ENCODE measurements at places on chromosomes 2 and 18.

- no peak for DNase-seq
Observed at GRCh38 chr2:237354892-237355291, 59.1 kb downstream of the COL6A3 start.

DNA sequence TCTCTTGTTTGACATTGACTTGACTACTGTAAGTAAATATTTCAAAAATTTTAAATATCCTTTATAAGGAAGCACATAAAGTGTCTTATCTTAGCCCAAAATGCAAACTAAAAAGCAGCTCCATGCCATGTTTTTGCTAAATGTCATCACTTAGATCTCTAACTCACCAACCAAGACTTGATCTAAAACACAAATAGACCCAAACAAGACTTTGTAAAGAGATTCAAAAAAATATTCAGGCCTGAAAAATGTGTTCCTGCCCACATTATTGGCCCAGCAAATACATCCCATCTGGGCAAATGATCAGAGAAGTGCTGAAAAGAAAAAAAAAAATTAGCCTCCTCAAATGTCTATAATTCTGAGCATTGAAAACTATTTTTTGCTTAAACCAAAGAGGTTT lies 187.6 kb downstream of the MREG start:
- DNase-seq, result no peak

GRCh38 chr2:158021226-158021625 lies 80.5 kb upstream of the UPP2 start:
- DNase-seq, result no peak

DNA sequence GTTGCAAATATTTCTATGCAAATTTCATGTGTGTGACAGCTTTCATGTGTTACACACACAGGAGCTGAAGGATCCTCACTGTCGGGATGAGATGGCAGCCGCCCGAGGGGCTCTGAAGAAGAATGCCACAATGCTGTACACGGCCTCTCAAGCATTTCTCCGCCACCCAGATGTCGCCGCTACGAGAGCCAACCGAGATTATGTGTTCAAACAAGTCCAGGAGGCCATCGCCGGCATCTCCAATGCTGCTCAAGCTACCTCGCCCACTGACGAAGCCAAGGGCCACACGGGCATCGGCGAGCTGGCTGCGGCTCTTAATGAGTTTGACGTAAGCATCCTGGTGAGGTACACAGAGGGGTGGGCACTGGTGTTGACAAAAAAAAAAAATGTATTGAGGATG lies 361.2 kb downstream of the CTNNA2 start:
- no peak for DNase-seq

- DNase-seq, result no peak
Observed at GRCh38 chr18:43789234-43790000, 512.1 kb upstream of the SYT4 start.

DNA sequence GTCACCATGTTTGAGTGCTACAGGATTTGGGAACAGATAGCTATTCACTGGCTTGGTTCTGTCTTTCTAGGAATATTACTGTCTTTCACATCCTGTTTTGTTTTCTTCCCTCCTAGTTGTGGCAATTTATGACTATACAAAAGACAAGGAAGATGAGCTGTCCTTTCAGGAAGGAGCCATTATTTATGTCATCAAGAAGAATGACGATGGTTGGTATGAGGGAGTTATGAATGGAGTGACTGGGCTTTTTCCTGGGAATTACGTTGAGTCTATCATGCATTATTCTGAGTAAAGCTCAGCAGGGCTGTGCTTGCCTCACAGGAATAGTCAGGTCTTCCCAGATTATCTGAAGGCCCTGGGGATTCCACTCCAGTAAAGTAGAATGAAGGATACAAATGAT lies 98.9 kb downstream of the ABI2 start:
- DNase-seq, result no peak

- no peak for DNase-seq
Observed at GRCh38 chr2:134425724-134426496, 172.0 kb downstream of the MGAT5 start.

DNA sequence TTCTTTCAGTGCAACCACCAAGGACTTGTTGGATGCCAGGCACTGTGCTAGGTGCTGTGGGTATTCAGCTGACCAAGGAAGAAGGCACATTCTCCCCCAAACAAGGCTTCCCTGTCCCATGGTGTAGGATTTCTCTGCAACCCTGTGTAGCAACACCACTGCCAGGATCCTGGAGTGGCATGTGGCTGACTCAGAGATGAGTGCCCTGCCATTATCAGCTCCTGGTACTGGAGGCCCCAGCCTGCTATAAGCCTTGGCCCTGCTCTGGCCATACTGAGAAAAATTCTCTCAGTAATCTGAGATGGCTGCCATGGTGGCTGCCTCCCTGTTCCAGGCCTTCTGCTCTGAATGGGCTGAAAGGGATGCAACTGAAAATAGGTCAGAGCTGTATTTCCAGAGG lies 4.3 kb downstream of the SMYD5 start:
- DNase-seq, result no peak

DNA sequence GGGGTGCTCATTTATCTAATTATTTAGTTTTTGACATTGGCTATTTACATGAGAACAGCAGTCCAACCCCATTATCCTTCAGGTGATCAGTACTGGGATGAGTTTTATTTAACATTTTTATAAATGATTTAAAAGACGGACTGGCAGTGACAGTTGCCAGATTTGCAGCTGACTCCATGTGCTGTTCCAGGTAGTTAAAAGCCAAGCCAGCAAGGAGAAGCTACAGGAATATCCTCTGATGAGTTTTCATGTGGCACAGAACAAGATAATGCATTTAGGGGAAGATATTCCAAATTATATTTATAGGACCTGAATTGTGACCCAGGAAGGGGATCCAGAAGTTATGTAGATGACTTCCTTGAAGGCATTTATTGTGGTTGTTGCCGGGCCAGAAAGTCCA lies 210.0 kb downstream of the MCFD2 start:
- no peak for DNase-seq

GRCh38 chr2:96164459-96165184 lies 19.4 kb upstream of the DUSP2 start:
- DNase-seq, result no peak

DNA sequence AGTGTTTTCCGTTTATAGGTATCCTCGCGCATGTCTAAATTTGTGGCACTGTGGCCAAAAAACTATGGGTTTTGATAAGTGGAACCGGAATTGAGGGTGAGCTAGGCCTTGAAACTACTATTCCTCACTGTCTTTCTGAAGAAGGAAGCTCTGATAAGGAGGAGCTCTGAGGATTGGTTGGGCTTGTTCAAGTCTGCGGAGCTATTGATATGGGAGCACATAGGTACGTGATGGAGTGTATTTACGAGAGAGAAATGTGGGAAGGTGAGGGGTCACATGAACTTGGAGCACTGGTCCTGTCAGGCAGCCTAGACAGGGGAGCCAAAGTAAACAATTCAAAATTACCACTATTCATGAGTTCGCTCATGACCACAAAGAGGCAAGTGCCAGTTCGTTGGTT lies 131.4 kb downstream of the BABAM2 start:
- DNase-seq, result peak; percentile 6

- no peak for DNase-seq
Observed at GRCh38 chr2:33058716-33059470, 112.1 kb downstream of the LTBP1 start.

All from NCI-H2081 treated with DMSO at 0.1 percent for 48 hours (cell line).